ENCODE measurements at places on chromosomes 13 and 19. TPM values are rescaled to one million over a fixed set of nuclear protein-coding genes. Genes with fewer than 3 reads are reported as not detected.

DNA sequence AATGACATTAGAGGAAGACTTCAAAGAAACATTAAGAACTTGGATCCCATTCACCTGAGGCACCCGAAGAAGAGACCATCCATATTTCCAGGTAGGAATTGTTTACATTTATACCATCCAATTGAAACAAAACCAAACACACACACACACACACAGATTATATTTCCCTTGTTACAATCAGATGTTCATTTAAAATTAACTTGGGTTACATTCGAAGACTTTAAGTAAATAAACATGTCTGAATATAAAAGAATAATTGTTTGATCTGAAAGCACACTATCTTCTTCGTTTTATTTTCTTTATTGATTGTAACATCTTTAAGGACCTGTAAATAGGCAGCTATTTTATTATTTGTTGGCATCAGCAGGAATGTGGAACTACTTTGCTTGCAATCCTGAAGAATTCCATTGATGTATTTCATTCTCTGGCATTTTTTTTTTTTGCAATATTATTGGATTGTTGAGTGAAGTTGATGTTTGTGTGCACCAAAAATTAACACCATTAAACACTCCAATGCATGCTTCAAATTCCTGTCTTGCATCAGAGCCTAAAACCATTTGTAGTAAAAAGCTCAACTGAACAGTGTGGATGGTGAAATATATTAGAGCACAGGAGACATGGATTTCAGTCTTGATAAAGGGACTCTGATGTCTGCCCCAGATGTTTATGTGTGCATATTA lies 85.3 kb upstream of the FRY start:
- no peak for DNase-seq
- H3K36me3 ChIP-seq: no peaks in the 10 kb centered on the region
- peak overlapping the region; percentile 71 for H3K4me3 ChIP-seq
- H3K4me1 ChIP-seq: peaks cover 60% of the 10 kb centered on the region

Gene ZNF837
- total RNA-seq: 6.1 TPM

Gene F7
- 7.3 TPM for total RNA-seq

Gene SHISA7
- total RNA-seq: 0.10 TPM

Gene PSG3
- total RNA-seq: not detected

DNA sequence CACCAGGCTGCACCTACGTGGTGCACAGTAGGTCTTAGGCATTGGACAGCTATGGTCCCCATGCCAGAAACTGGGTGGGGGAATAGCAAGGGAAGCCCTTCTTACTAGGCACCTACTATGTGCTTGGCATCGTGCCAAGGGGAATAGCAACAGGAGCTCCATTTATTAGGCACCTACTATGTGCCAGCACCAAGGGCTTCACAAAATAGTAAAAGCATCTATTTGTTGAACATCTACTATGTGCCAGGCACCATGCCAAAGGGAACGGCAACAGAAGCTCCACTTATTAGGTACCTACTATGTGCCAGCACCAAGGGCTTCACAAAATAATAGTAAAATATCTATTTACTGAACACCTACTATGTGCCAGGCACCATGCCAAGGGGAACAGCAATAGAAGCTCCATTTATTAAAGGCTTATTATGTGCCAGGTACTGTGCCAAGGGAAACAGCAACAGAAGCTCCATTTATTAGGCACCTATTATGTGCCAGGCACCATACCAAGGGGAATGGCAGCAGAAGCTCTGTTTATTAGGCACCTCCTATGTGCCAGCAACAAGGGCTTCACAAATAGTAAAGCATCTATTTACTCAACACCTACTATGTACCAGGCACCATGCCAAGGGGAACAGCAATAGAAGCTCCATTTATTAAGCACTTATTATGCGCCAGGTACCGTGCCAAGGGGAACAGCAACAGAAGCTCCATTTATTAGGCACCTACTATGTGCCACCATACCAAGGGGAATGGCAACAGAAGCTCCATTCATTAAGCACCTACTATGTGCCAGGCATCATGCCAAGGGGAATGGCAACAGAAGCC lies 108.5 kb downstream of the PTPRS start:
- peaks cover 30% of the 10 kb centered on the region for H3K36me3 ChIP-seq
- H3K4me1 ChIP-seq: no peaks in the 10 kb centered on the region
- no peak for DNase-seq
- H3K4me3 ChIP-seq: no peak overlapping the region
- no peaks in the 10 kb centered on the region for H3K27me3 ChIP-seq

DNA sequence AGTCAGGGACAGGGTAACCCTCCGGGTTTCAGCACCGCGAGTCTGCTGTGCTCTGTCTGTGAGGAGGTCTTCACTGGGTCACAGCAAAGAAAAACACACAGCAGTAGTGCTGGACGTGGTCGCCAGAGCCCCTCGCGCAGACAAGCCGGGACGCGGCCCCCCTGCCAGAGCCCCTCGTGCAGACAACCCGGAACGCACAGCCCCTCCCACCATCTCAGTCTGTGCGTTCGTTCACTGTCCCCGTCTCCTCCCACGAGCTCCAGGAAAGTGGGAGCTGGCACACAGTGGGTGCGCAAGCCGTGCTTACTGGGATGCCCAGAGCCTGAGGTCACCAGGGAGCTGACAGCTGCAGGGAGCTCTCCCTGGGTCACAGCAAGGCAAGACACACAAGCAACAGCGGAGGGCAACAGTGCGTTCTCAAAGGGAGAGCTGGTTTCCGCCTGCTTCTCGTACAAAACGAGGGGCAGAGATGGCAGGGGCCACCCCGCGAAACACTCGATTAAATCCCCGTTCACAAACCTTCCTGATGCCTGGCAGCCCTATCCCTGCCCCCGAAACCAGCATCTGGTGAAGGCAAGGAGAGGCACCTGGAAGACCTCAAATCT lies 3.2 kb upstream of the PLPP2 start:
- no peak overlapping the region for H3K27ac ChIP-seq
- H3K27me3 ChIP-seq: peaks cover 29% of the 10 kb centered on the region
- H3K36me3 ChIP-seq: no peaks in the 10 kb centered on the region
- DNase-seq: no peak
- H3K4me3 ChIP-seq: no peak overlapping the region
- peaks cover 7% of the 10 kb centered on the region for H3K4me1 ChIP-seq

- H3K27ac ChIP-seq: no peak overlapping the region
- H3K4me3 ChIP-seq: no peak overlapping the region
- DNase-seq: no peak
- peaks cover 17% of the 10 kb centered on the region for H3K36me3 ChIP-seq
- H3K4me1 ChIP-seq: peaks cover 26% of the 10 kb centered on the region
Observed at GRCh38 chr19:47161876-47162489, 31.3 kb downstream of the SAE1 start.

Gene PAN3
- 55.9 TPM for total RNA-seq

DNA sequence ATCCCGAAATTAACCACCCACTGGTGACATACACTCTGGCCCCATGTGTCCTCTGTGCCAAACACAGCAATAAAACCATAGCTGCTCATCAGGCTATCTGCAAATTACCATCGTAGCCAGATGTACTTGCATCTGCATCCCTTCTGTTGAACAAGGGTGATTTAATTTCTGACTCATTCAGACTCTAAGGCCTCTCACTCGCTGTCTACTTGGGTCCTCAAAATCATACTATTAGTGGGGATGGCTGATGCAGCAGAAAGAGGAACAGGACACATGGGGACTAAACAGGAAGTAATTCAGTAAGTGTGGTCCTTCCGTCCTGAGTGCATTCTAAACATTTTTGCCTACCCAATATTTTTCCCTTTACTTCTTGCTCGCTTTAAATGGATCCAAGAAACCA lies 2275.0 kb upstream of the PCDH20 start:
- no peaks in the 10 kb centered on the region for H3K27me3 ChIP-seq
- H3K27ac ChIP-seq: no peak overlapping the region
- H3K4me1 ChIP-seq: no peaks in the 10 kb centered on the region
- DNase-seq: no peak
- H3K4me3 ChIP-seq: no peak overlapping the region

GRCh38 chr19:35377656-35378055 lies 6.8 kb downstream of the GPR42 start:
- no peaks in the 10 kb centered on the region for H3K36me3 ChIP-seq
- peaks cover 7% of the 10 kb centered on the region for H3K27me3 ChIP-seq
- no peak for DNase-seq
- no peak overlapping the region for H3K27ac ChIP-seq

DNA sequence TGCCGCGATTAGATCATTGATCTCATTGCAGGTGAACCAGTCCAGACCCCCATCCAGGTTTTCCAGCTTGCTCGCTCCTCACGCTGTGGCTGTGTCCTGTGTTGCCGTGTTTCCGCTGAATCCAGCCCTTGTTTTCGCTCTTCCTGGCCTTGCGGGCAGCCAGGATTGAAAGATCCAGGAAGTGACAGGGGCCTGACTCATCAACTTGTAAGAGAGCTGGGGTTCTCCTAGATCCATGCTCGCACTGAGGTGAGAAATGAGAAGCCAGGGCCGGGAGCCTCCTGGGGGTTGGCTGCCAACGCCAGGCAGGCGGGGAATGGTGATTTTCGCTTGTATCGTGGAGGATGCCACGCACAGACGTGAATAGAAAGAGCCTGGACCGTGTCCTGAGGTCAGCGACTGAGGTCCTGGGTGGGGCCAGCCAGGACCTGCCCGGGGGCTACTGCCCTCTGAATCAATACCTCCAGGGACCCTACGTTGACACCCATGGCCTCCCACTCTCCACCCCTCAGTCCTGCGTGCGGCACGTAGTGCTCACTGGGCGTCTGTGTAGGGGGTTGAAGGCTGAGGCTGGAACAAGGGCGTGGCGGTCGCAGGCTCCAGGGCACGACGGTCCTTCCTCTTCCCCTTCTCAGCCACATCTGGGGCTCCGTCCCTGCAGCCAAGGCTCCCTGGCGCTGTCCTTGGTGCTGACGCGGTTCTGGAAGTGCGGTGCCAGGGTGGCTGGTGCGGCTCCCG lies 7.3 kb upstream of the PTPRH start:
- H3K27ac ChIP-seq: peak overlapping the region; percentile 94
- DNase-seq: peak; percentile 84
- peaks cover 17% of the 10 kb centered on the region for H3K27me3 ChIP-seq

DNA sequence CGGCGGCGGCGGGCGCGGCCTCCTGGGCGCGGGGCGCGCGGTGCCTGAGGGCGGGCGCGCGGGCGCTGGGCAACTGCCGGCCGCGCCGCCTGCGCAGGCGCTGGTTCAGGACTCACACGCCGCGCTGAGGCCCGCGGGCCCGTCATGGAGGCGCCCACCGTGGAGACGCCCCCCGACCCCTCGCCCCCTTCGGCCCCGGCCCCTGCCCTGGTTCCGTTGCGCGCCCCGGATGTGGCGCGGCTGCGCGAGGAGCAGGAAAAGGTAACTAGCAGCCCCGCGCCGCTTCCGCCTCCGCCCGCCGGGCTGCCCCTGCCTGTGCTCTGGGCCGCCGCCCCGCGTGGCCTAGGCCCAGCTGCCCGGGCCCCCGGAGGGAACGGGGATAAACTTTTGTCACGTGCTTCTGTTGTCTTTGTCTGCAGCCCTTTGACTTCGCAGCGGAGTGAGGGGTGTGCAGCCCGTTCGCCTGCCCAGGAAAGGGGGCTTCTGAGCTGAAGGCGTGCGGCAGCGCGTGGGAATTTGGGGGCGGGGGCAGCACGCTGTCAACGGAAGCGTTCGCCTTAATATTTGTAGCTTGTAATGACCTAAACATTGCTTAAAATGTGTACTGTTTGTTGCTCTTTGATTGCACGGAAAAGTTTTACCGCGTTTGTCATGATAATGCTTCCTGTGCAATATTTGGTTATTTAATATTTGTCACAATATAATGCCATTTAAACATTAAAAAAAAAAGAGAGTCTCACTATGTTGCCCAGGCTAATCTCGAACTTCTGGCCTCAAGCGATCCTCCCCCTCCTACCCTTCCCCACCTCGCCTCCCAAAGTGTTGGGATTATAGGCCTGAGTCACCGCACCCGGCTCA lies 594 bp downstream of the URI1 start:
- peak overlapping the region; percentile 98 for H3K27ac ChIP-seq
- peaks cover 15% of the 10 kb centered on the region for H3K27me3 ChIP-seq
- peak; percentile 37 for DNase-seq
- peaks cover 3% of the 10 kb centered on the region for H3K36me3 ChIP-seq
- H3K4me3 ChIP-seq: peak overlapping the region; percentile 95

DNA sequence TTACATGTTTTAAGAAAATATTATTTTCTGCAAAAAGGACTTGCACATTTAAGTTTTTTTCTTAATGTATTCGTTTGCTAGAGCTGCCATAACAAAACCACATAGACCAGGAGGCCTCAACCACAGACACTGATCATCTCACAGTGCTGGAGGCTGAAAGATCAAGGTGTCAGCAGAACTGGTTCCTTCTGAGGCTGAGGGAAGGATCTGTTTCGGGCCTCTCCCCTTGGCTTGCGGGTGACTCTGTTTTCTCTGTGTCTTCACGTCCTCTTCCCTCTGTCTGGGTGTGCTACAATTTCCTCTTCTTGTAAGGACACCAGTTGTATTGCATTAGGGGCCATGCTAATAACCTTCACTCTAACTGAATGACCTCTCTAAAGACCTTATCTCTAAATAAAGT lies 364.2 kb downstream of the IRS2 start:
- no peak overlapping the region for H3K27ac ChIP-seq
- H3K27me3 ChIP-seq: no peaks in the 10 kb centered on the region
- DNase-seq: no peak
- H3K4me3 ChIP-seq: no peak overlapping the region
- H3K36me3 ChIP-seq: no peaks in the 10 kb centered on the region

DNA sequence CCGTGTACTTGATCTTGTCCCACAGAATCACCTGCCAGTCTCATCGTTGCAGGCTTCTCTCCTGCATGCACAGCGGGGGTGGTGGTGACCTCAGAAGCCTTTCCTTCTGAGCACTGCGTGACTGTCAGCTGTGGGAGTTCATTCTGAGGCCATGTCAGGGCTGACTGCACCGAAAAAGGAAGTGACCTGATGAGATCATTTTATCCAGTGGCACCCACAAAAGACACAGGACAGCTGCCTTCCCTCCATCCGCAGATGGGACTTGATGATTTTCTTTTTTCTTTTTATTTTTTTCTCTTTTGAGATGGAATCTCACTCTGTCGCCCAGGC lies 89.7 kb downstream of the RAB20 start:
- no peak for DNase-seq
- H3K4me1 ChIP-seq: no peaks in the 10 kb centered on the region
- H3K27ac ChIP-seq: no peak overlapping the region
- peaks cover 17% of the 10 kb centered on the region for H3K36me3 ChIP-seq
- no peak overlapping the region for H3K4me3 ChIP-seq

DNA sequence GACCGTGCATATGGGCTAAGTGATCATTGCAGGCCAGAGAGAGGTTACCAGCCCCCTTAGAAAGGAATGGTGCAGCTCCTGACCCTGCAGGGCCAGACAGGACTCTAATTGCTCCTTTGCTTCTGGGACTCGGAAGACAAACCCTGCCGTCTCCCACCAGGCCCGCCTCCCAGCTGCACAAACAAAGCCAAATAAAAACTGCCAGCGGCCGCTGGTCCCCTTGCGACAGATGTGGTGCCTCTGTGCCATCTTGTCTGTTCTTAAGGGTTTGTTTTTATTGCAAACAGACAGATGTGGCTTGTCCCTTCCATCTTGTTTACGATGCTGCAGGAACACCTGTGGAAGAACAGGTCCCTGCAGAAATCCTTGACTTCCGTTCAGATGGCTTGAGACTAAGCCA lies 434.4 kb upstream of the TSHZ3 start:
- no peak overlapping the region for H3K27ac ChIP-seq
- no peak overlapping the region for H3K4me3 ChIP-seq
- H3K27me3 ChIP-seq: peaks cover 4% of the 10 kb centered on the region
- H3K4me1 ChIP-seq: peaks cover 16% of the 10 kb centered on the region
